ENCODE measurements at places on chromosomes 2 and 18. TPM values are rescaled to one million over a fixed set of nuclear protein-coding genes. Genes with fewer than 3 reads are reported as not detected.

- H3K27me3 ChIP-seq, result no peaks in the 10 kb centered on the region
- H3K4me1 ChIP-seq, result no peaks in the 10 kb centered on the region
- H3K4me3 ChIP-seq, result no peak overlapping the region
- H3K36me3 ChIP-seq, result no peaks in the 10 kb centered on the region
Observed at GRCh38 chr2:109285244-109285651, 156.2 kb downstream of the SH3RF3 start.

- no peaks in the 10 kb centered on the region for H3K36me3 ChIP-seq
- H3K4me3 ChIP-seq, result no peak overlapping the region
- H3K4me1 ChIP-seq, result no peaks in the 10 kb centered on the region
- no peak for DNase-seq
- H3K27me3 ChIP-seq, result no peaks in the 10 kb centered on the region
Observed at GRCh38 chr2:101986804-101987740, 4.7 kb upstream of the IL1R2 start.

Gene OSR1
- 9.3 TPM for total RNA-seq

DNA sequence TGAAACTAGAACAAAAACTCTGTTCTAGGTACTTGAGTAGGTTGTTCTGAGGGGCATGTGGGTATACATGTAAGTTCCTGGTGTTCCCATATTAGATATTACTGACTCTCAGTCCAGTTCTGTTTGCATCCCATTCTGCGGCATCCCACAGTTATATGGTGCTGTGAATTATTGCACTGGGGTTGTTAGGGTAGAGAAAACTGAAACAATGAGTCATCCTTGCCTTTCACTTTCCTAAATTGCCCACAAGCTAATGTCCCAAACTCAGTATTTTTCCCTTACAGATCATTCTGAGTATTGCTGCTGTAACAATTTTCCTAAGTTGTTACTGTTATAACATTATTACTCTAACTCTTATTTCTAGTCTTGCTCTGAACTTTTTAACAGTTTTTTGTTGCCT lies 3.0 kb downstream of the WDR75 start:
- DNase-seq, result no peak
- H3K36me3 ChIP-seq, result no peaks in the 10 kb centered on the region
- H3K4me3 ChIP-seq, result no peak overlapping the region
- H3K4me1 ChIP-seq, result peaks cover 5% of the 10 kb centered on the region

- H3K4me3 ChIP-seq, result no peak overlapping the region
Observed at GRCh38 chr2:230582851-230583283, 129.8 kb upstream of the CAB39 start.

DNA sequence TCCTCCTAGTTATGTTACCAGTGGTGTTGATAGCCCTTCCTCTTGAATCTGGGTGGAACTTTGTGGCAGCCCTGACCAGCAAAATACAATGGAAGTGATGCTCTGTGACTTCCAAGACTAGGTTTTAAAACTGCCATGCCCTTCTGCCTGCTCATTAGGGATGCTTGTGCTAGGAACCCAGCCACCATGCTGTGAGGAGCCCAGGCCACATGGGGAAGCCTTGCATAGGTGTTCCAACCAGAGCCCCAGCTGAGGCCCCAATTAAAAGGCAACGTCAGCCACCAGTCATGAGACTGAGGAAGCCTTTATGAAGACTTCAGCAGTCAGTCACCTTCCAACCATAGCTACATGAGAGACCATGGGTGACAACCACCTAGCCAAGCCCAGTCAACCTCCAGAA lies 14.0 kb upstream of the MAPRE2 start:
- no peaks in the 10 kb centered on the region for H3K27me3 ChIP-seq
- H3K4me3 ChIP-seq, result no peak overlapping the region
- no peak for DNase-seq
- no peaks in the 10 kb centered on the region for H3K36me3 ChIP-seq
- H3K4me1 ChIP-seq, result no peaks in the 10 kb centered on the region

Gene NTSR2
- not detected for total RNA-seq

DNA sequence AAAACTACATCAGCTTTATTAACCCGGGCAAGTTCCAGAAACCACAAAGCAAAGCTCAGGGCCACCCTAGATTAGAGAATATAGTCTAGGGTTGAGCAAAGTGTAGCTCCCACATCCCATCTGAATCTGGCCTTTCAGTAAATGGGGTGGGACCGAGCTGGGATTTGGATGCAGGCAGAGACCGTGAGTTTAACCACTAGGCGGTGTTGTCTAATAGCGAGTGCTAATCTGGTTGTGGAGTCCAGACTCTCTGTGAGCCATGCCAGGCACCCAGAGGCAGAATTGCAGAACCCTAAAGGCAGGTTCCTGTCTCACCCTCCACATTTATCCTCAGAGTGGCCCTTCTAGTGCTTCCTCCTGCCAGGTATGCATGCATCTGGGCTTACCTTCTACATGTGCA lies 435.9 kb downstream of the TSN start:
- no peaks in the 10 kb centered on the region for H3K36me3 ChIP-seq
- DNase-seq, result no peak
- no peak overlapping the region for H3K27ac ChIP-seq
- H3K4me1 ChIP-seq, result no peaks in the 10 kb centered on the region
- H3K27me3 ChIP-seq, result no peaks in the 10 kb centered on the region

DNA sequence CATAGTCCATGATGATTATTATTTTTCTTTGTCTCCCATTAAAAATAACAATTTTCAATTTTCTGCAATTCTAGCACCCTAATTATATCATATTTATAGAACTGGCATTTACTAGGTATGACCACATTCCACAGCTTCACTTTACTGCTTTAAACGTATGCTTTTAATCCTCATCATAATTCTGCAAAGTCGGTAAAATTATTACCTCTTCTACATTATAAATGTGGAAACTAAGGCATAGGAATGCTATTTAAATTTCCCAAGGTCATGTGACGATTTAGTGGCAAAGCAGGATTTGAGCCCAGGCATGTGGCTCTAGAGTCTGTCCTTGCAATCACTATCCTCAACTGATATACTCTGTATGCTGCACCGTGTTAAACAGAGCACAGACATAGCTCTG lies 866.4 kb downstream of the EPHA4 start:
- H3K27me3 ChIP-seq, result no peaks in the 10 kb centered on the region
- DNase-seq, result no peak
- H3K36me3 ChIP-seq, result no peaks in the 10 kb centered on the region

Gene LRP1B
- 1.2 TPM for total RNA-seq

Gene EIF5B
- total RNA-seq, result 40.5 TPM

GRCh38 chr2:53353135-53354114 lies 414.2 kb upstream of the CHAC2 start:
- H3K27me3 ChIP-seq, result no peaks in the 10 kb centered on the region
- no peak overlapping the region for H3K27ac ChIP-seq
- no peaks in the 10 kb centered on the region for H3K4me1 ChIP-seq

Gene REG1B
- total RNA-seq, result not detected

Gene FHOD3
- total RNA-seq, result 25.1 TPM

GRCh38 chr18:63254716-63255399 lies 64.7 kb downstream of the BCL2 start:
- H3K36me3 ChIP-seq, result no peaks in the 10 kb centered on the region
- H3K4me3 ChIP-seq, result no peak overlapping the region
- H3K27me3 ChIP-seq, result no peaks in the 10 kb centered on the region
- H3K27ac ChIP-seq, result no peak overlapping the region

Gene ABCG8
- not detected for total RNA-seq

Gene IL1RN
- total RNA-seq, result 4.4 TPM

DNA sequence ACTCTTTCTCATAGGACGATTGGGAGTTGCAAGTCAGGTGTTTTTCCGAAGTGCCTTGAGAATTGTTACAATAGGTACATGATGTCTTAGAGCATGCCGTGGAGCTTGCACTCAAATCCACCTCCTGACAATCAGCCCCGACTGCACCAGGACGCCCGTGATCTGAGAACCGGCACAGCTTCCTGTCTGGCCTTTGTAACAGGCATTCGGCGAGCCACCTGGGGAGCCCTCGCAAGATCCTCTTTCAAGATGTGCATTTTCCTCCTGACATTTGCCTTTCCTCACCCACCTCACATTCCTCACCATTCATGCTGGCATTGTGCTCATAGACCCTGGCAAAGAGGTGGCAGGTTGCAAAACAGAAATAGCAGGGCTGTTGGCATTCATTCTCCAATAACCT lies 427.3 kb downstream of the GALR1 start:
- no peaks in the 10 kb centered on the region for H3K4me1 ChIP-seq
- H3K27ac ChIP-seq, result no peak overlapping the region
- peak; percentile 35 for DNase-seq
- no peaks in the 10 kb centered on the region for H3K36me3 ChIP-seq

DNA sequence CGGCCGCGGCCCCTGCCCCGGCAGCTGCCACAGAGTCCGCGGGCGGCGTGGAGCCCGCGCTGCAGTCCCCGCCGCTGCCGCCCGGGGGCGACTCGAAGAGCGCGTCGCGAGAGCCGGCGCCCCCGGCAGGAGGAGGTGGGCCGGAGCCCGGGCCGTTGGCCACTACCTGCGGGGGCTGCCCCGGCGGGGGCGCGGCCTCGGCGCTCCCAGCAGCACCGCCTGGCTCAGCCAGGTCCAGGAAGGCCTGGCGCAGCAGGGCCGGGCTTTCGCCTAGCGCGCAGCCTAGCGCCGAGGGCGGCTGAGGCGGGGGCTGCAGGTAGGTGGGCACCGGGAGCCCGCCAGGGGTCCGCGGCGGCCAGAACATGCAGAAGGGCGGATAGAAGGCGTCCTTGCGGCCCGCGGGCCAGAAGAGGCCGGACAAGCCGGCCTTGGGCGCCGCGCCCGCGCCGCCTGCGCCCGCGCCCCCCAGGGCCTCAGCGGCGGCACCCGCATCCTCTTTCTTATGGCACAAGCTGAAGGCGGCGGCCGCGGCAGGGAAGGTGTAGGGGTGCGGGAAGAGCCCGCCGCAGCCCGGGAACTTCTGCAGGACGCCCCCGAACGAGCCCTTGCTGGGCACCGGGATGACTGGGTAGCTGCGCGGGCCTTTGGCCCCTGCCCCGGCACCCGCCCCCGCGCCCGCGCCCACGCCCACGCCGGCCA lies 3.9 kb downstream of the SKOR2 start:
- H3K4me3 ChIP-seq, result no peak overlapping the region
- peaks cover 48% of the 10 kb centered on the region for H3K27me3 ChIP-seq
- no peaks in the 10 kb centered on the region for H3K4me1 ChIP-seq
- DNase-seq, result no peak
- H3K36me3 ChIP-seq, result no peaks in the 10 kb centered on the region

- no peak for DNase-seq
- H3K36me3 ChIP-seq, result no peaks in the 10 kb centered on the region
- no peaks in the 10 kb centered on the region for H3K4me1 ChIP-seq
- H3K27ac ChIP-seq, result no peak overlapping the region
- H3K4me3 ChIP-seq, result no peak overlapping the region
Observed at GRCh38 chr2:237068005-237068576, 17.6 kb upstream of the COPS8 start.

Gene CFAP65
- total RNA-seq, result 4.4 TPM

GRCh38 chr2:54627973-54628372 lies 95.5 kb upstream of the EML6 start:
- no peaks in the 10 kb centered on the region for H3K27me3 ChIP-seq
- no peak overlapping the region for H3K27ac ChIP-seq
- DNase-seq, result no peak

- no peak overlapping the region for H3K27ac ChIP-seq
- DNase-seq, result no peak
- no peak overlapping the region for H3K4me3 ChIP-seq
- no peaks in the 10 kb centered on the region for H3K36me3 ChIP-seq
- no peaks in the 10 kb centered on the region for H3K4me1 ChIP-seq
- no peaks in the 10 kb centered on the region for H3K27me3 ChIP-seq
Observed at GRCh38 chr2:166917415-166917814, 29.1 kb downstream of the XIRP2 start.

- no peaks in the 10 kb centered on the region for H3K27me3 ChIP-seq
- no peak for DNase-seq
- H3K4me3 ChIP-seq, result no peak overlapping the region
- H3K4me1 ChIP-seq, result no peaks in the 10 kb centered on the region
- H3K36me3 ChIP-seq, result no peaks in the 10 kb centered on the region
Observed at GRCh38 chr18:11125492-11126315, 23.7 kb downstream of the PIEZO2 start.

Gene FBXO15
- 4.2 TPM for total RNA-seq

GRCh38 chr2:23221236-23221635 lies 163.7 kb upstream of the KLHL29 start:
- no peak overlapping the region for H3K4me3 ChIP-seq
- DNase-seq, result no peak
- no peaks in the 10 kb centered on the region for H3K4me1 ChIP-seq
- H3K27me3 ChIP-seq, result no peaks in the 10 kb centered on the region

DNA sequence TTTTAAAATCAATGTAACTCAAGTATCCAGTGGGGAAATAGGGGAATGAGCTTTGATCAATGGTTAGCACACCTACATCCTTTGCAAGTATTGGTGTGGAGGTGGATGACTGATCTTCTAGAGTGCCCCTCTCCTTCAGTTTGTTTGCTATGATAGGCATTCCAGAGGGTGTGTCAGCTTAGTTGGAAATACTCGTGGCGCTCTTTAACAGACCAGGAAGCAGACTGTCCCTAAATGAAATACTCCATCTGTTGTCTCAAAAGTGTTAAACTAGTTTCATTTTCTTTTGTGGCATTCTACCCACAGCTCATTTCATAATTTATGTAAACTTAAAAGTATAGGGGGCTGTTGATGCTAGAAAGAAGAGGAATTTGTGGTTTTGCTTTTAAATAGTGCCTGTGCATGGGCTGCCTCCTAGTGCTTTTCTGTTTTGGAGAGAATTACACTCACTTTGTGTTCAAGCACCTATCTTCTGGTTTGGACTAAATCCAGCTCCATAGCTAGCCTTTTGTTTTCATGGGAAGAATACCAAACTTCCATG lies 66.2 kb downstream of the STAT1 start:
- no peaks in the 10 kb centered on the region for H3K36me3 ChIP-seq
- peaks cover 8% of the 10 kb centered on the region for H3K4me1 ChIP-seq
- H3K27me3 ChIP-seq, result no peaks in the 10 kb centered on the region
- no peak overlapping the region for H3K4me3 ChIP-seq

Gene NOL4
- 3.6 TPM for total RNA-seq

Gene CHRNA1
- 4.0 TPM for total RNA-seq

Gene AGAP1
- total RNA-seq, result 40.1 TPM

Gene ZNF236
- 29.0 TPM for total RNA-seq

DNA sequence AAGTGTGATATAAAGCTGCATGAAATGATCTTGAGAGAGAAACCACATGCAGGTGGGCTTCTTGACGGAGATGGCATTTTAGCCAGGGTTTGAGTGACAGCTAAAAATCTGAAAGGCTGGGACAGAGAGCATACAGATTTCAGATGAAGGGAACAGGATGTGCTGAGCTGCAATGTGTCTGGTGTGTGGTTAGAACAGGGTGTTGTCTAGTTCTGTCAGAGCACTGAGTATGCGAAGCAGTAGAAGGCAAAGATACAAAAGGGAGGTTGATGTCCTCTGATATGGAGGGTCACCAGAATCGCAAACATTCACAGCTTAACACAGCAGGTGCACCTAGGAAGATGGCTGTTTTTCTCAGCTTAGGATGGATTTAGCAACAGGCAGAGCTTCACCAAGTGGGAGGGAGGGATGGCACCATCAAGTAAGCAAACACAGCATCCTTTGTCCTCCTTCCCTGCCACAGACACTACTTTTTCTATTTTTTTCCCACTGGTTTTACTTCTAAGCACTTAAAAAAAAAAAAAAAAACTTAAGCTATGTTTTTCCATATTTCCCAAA lies 182.5 kb downstream of the TMX3 start:
- no peaks in the 10 kb centered on the region for H3K36me3 ChIP-seq
- no peak for DNase-seq

Gene TMSB10
- total RNA-seq, result 3,014 TPM

GRCh38 chr2:128320906-128321771 lies 2.5 kb upstream of the HS6ST1 start:
- no peak overlapping the region for H3K27ac ChIP-seq
- no peak overlapping the region for H3K4me3 ChIP-seq
- H3K4me1 ChIP-seq, result peaks cover 6% of the 10 kb centered on the region
- no peaks in the 10 kb centered on the region for H3K27me3 ChIP-seq

All from prostate gland (tissue), 2 donors.